Lower lobe of right lung (tissue), 2 donors: ENCODE measurements at places on chromosomes 3 and 15. TPM values are rescaled to one million over a fixed set of nuclear protein-coding genes. Genes with fewer than 3 reads are reported as not detected.

- peaks cover 17% of the 10 kb centered on the region for H3K27me3 ChIP-seq
- no peaks in the 10 kb centered on the region for H3K36me3 ChIP-seq
- no peak overlapping the region for H3K27ac ChIP-seq
- H3K4me1 ChIP-seq = peaks cover 22% of the 10 kb centered on the region
- no peak overlapping the region for H3K4me3 ChIP-seq
- DNase-seq = peak; percentile 6
Measured at GRCh38 chr15:40251486-40252140, 12.8 kb downstream of the PAK6 start.

DNA sequence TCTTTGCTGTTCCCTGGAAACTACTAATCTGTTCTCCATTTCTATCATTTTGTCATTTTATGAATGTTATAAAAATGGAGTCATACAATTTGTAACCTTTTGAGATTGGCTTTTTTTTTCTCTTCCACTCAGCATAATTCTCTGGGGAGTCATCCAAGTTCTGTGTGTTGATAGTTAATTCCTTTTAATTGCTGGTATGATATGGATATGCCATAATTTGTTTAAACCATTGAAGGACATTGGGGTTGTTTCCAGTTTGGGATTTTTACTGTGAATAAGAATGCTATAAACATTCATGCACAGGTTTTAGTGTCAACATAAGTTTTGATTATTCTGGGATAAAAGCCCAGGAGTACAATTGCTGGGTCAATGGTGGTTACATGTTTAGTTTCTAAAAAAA is 279.4 kb downstream of the WNT5A start:
- H3K4me1 ChIP-seq = no peaks in the 10 kb centered on the region
- H3K36me3 ChIP-seq = no peaks in the 10 kb centered on the region
- DNase-seq = no peak
- no peaks in the 10 kb centered on the region for H3K27me3 ChIP-seq
- H3K27ac ChIP-seq = no peak overlapping the region

DNA sequence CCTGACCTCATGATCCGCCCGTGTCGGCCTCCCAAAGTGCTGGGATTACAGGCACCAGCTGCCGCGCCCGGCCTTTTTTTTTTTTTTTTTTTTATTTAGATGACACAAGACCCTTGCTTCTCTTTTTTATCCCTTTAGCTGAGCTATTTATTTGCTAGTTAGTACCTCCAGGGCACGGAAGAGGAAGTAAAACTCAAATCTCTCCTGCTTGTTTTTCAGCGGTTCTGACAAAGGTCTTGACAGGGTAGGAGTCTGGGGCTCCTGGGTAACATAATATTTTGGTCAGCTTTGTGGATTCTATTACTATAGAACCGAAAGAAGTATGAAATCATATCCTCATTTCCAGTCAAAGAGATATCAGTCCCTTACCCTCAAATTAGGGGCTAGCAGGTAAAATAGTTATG is 44.0 kb upstream of the ETV5 start:
- no peak overlapping the region for H3K27ac ChIP-seq
- H3K4me3 ChIP-seq = no peak overlapping the region
- H3K36me3 ChIP-seq = no peaks in the 10 kb centered on the region

- H3K27ac ChIP-seq = no peak overlapping the region
- H3K27me3 ChIP-seq = no peaks in the 10 kb centered on the region
- no peaks in the 10 kb centered on the region for H3K36me3 ChIP-seq
- no peak for DNase-seq
- H3K4me3 ChIP-seq = no peak overlapping the region
- H3K4me1 ChIP-seq = peaks cover 15% of the 10 kb centered on the region
Measured at GRCh38 chr15:40360015-40360414, 2.0 kb downstream of the DISP2 start.

DNA sequence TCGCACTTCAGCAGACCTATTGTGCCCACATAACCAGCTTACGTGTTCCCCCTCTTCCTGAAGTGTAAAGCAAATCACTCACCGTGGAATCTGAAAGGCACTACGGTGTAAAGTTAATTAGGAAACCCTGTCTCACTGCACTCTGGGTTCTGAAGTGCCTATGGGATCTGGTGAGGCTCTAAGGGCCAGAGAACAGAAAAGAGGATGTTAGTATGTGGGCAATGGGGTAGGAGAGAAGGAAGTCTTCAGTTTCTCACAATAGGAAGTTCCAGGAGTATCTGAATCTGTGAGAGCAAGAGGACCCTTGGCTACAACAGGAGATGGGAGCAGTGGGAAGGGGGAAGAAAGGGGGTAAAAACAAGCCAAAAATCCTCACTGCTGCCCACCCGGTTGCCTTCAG is 71.4 kb downstream of the ITGB5 start:
- no peak overlapping the region for H3K27ac ChIP-seq
- no peak overlapping the region for H3K4me3 ChIP-seq
- no peak for DNase-seq
- H3K4me1 ChIP-seq = peaks cover 26% of the 10 kb centered on the region
- H3K27me3 ChIP-seq = no peaks in the 10 kb centered on the region

The PTH1R gene
- 14.5 TPM for total RNA-seq

The CLDN1 gene
- total RNA-seq = 5.2 TPM

The KLHL6 gene
- 36.7 TPM for total RNA-seq

The UNC13C gene
- 0.12 TPM for total RNA-seq
